ENCODE measurements at places on chromosomes 16 and 17.

GRCh38 chr17:12089809-12090384, 69.2 kb downstream of the MAP2K4 start:
- no peak for DNase-seq

GRCh38 chr16:89922477-89922883, 662 bp upstream of the TUBB3 start:
- no peak for DNase-seq

- no peak for DNase-seq
Observed at GRCh38 chr17:54795046-54795445, 105.6 kb upstream of the TOM1L1 start.

DNA sequence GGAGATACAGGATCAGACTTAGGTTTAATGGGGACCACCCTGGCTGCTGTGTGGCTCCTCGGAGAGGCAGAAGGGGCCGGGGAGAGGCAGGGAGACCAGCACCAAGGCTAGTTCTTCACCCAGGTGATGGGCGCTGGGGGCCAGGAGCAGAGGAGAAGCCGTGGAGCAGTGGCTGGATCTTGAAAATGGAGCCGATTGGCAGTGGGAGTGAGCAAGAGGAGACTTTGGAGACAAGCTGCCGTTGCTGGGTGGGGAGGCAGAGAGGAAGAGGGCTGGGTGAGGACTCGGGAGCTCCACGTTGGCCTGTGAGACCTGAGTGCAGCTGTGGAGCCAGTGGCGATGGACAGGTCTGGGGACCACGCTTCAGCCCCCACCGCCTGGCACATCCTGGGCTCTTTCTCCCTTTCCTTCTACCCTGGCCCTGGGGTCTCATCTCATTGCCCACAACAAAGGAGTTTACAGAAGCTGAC, 9.0 kb downstream of the RAB11FIP4 start:
- DNase-seq = no peak

GRCh38 chr16:11050944-11051343, 106.6 kb downstream of the CLEC16A start:
- DNase-seq = no peak

- DNase-seq = no peak
Observed at GRCh38 chr16:49998991-49999390, 26.0 kb upstream of the CNEP1R1 start.

- DNase-seq = no peak
Observed at GRCh38 chr17:74391771-74392170, 24.5 kb downstream of the GPR142 start.

DNA sequence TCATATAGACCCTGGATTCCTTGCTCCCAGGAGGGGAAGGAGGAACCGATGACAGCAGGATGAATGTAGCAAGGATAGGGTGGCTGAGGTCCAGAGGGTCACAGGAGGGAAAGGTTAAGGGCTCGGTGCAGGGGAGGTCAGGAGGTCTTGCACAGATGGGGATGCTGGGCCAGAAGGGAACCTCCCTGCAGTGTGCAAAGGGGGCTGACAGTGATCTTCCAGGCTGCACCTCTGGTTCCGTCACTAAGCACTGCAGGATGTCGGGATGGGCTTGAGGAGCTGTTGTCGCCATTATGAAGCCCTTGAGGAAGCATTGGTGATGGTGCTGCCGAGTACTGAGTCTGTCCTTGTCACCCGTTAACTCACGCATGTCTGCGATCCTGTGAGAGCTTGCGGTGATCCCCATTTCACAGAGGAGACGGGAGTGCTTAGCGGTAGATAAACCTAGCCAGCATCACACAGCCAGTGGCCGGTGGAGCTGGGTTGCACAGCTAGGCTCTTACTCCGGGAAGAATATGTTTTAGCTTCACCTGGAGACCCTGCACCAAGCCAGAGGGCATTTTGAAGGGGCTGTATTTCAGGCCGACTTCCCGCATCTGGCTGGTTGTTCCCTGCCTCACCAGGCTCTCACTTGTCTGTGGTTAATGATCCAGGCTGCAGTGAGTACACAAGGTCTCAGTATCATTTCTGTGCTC, 120.4 kb downstream of the SNX29 start:
- no peak for DNase-seq

DNA sequence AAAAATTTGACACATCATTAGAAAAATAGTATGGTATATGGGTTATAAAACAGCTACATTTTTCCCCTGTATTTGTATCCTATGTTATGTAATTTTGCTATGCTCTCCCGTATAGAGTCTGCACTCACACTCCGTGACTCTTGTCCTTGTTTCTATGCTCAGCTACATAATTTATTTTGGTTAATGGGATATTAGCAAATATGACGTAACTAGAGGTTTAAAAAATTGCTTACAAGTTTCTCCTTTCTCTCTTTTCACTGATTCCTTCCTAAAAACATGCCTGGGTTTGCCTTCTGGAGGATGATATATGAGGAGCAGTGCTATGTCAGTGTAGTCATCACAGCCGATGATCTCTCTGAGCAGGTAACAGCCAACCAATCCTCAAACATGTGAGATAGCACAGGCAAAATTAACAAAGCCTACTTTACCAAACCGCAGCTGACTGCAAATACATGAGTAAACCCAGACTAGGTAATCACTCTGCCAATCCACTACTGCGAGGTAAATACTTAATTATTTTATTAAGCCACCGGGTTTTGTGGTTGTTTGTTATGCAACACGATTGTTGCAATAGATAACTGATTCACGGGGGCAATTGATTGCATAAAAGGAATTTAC, 126.9 kb downstream of the KIF2B start:
- DNase-seq = no peak

DNA sequence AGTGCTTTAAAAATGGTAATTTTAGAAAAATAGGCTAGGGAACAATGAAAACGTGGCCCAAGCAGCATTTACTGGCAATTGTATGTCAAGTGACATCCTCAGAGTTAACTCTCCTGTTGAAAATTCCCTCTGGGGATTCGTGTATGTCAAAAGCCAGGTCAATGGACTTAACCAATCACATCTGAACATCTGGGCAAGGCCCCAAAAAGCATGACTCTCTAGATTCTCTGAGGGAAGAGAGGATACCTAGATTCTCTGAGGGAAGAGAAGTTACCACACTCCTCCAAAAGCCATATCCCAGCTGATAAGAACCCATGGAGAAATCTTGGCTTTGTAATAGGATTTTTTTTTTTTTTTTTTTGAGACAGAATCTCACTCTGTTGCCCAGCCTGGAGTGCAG, 23.5 kb downstream of the NFE2L1 start:
- DNase-seq = no peak

GRCh38 chr16:29698484-29699323, 19.7 kb downstream of the QPRT start:
- no peak for DNase-seq

DNA sequence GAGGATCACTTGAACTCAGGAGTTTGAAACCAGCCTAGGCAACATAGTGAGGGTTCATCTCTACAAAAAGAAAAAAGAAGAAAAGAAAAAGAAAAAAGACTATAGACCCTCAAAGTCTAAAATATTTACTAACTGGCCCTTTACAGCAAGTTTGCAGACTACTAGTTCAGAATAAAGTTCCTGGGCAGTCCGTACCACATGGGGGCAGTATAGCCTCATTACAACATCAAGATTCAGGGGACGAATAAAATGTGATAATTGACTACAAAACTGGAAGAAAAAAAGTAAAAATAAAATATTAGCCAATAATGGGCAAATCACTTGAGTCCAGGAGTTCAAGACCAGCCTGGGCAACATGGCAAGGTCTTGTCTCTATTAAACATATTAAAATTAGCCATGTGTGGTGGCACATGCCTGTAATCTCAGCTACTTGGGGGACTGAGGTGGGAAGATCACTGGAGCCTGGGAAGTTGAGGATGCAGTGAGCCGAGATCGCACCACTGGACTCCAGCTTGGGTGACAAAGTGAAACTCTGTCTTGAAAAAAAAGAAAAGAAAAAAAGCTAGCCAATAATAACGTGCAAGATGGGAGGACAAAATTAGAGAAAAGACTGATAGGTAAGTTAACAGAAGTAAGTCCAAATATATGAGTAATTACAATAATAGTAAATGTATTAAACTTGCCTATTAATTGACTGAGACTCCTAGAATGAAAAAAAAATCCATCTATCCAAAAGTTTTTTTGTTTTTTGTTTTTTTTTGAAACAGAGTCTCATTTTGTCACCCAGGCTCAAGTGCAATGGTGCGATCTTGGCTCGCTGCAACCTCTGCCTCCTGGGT, 129.4 kb upstream of the SEC14L1 start:
- DNase-seq = peak; percentile 64

DNA sequence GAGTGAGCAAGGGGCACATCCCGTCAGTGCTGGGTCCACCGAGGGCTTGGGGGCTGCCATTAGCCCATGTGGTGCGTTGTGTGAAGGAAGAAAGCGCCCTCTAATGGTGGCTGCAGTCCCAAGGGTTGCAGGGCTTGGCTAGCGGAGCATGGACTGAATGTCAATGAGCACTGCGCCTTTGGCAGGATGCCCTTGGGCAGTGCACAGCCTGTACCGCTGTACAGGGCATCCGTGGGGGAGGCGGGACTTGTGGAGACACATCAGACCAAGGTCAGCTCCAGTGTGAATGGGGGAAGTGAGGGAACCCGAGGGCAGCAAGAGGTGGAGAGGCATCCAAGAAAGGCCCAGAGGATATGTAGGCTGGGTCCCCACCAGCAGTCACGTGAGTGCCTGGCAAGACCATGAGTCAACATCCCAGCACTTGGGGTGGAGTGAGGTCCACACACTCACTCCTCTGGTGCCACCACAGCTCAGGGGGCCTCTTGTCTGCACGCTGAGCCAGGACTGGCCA, 75.5 kb upstream of the MED9 start:
- DNase-seq = no peak

DNA sequence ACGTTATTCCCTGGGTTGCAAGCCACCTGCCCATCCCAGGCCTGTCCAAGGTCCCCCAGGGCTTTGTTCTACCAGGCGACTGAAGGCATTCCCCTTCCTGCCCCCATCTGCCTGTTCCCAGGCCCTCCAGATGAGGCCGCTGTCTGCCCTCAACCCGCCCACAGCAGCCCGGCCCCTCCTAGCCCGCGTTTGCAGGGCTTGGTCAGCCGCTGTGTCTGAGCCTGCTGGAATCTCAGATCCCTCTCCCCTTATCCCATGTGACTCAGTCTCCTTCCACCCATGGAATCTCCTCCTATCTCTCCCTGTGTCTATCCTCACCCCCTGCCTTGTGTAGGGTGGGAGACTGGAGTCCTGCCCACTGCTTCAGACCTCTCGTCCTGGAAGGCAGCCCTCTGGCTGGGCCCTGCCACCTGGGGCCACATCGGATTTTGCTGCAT, 186.0 kb upstream of the TNRC6C start:
- DNase-seq = peak; percentile 57

GRCh38 chr17:14434506-14434905, 133.6 kb downstream of the HS3ST3B1 start:
- no peak for DNase-seq

GRCh38 chr17:77839698-77840512, 118.6 kb upstream of the TNRC6C start:
- no peak for DNase-seq

DNA sequence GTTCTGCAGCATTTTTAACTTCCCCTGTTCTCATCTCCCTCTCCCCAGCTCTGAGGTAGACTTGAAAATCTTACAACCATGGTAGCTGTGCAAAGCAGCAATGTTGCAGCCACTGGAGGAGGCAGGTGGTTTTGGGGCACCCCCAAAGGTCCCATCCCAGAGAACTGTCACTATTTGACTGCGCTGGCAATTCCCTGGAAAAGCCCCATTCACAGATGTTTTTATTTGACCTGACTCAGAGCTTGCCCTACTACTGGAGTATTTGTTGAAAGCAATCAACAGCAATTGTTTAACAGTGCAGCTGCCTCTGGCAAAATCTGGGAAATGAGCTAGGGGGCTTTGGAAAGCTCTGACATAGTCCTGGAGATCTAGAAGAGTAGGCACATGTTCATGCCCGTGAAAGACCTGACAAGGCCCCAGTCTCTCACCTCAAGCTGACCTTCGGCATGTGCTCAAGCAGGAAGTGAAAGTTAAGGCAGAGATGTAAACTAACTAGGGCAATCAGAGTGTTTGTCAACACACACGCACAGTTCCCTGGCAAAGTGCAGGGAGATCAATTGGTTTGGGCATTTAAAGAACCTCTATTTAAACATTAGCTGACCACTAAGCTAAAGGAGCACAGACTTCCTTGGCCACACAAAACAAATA, 19.7 kb upstream of the PIK3R5 start:
- no peak for DNase-seq

DNA sequence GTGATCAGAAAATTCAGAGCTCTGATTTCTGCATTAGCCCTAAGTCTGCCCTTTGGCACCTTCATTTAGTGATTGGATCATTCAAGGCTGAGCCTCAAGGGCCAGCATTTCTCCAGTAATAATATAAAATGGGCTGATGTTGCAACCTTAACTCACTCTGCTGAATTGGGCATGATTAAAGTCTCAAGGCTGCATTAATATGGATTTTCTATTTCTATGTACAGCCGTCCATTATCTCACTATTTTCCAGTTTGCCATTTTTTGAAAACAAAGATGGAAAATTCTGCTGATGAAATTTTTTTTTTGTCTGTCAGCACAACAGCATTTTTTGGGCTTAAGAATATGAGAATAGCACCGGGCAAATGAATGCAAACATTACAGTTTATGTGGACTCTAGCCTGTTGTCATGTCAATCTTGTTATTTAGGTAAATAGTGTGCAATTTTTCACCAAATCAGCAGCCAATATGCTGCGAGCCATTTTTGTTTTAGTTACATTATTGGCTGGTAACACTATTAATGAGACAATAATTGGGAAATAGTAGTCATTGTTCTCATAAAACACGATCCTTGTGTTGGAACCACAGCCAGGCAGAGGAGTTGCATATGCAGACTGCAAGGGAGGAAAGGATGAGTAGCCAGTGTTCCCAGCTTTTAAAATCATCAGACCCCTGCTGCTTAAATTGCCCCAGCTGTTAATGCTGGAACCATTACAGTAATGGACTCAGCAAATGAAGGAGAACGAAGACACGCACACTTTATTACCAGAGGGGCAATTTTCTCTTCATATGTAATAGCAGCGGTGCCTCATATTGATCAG, 10.5 kb downstream of the FTO start:
- DNase-seq = no peak

GRCh38 chr16:12339686-12340085, 363.2 kb downstream of the SNX29 start:
- no peak for DNase-seq

Data from stimulated activated CD4-positive, alpha-beta T cell treated with anti-CD3 and anti-CD28 coated beads, Interleukin-2, amount 100 ng/mL, for 48 hours (primary cell).